GM04504 (cell line): ENCODE measurements at places on chromosomes 2 and 18.

DNA sequence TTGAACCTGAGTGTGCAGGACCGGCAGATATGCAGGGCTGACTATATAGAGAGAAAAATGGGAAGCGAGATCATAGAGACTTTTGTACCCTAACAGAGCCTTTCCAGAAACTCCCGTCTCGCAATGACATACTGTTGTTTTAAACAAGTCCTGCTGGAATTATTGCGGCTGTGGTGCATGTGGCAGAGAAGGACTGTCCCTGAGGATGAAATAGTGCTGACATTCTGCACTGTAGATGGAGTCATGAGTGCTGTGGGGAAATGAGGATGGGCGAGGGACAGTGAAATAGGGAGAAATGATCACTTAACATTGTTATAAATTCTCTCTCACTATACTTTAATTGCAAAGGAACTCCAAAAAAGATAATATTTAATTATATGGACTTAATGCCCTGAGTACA lies 50.4 kb upstream of the KLHL14 start:
- DNase-seq, result no peak

- DNase-seq, result no peak
Observed at GRCh38 chr18:12531749-12532148, 124.0 kb downstream of the PRELID3A start.

DNA sequence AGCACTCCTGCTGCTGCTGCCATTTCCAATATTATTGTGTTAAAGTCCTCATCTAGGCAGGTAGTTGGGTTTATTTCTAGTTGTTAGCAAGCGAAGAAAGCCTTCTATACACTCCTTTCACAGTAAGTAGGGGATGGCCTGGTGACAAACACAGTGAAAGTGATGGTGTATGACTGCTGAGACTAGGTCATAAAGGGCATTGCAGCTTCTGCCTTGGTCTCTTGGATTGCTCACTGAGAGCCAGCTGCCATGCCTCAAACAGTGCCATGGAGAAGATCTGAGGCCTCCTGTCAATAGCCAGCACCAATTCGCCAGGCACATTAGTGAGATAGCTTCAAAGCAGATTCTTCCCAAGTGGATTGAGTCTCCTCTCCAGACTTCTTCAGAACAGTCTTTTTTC lies 27.6 kb upstream of the MSTN start:
- no peak for DNase-seq

DNA sequence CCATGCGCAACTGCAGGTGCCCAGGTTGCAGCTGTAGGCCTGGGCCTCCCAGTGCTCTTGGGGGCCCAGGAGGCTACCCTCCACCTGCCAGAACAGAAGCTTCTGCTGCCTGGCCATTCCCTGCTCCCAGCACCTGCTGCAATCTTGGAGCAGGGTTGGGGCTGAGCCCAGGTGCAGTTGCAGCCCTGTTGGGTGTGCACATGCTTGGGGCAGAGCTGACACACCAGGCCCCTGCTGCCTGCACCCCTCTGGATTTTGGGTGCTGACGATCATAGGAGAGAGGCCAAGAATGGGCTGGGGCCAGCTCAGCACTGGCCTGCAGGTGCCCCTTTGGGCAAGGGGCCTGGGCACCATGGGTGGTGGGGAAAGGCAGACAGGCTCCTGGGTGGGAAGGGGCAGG lies 20.5 kb upstream of the SP140L start:
- DNase-seq, result no peak

- peak; percentile 13 for DNase-seq
Observed at GRCh38 chr2:53987336-53987921, 16.6 kb upstream of the PSME4 start.

DNA sequence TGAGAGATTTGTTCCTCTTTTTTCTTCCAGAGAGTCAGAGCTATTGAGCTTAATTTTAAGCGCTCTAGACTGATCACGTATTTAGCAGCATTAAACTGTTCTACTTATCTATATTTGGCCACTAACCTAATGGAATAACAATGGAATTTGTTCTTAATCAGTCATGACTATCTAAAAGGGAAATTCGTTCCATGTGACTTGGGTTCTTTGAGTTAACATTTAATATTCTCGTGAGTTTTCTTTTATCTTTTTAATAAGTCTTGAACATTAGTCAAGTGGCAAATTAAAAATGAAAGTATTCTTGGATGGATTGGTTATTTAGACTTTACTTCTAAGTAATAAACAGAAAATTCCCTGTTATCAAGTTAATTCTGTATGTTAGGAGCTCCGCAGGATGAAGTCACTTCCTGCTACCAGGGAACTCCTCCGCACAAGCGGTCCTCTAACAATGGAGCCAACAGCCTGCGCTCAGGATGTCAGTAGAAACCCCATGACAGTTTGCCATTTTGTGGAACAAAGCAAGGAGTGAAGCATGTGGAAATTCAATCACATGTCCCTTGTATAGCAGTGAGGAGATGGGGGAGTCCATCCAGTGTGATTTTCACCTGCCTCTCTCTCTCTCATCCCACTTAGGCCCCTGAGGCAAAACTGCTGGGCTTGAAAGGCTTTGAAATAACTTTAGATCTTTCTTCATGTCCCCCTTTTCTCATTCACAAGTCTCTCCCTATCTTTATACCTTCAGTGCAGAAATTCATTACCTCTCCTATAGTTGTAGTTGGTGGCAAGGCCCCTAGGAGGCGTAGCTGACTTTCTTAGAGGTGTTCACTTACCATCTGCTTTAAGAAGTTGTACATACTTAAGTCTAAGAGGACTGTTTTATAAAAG lies 138.1 kb downstream of the WDR7 start:
- DNase-seq, result no peak

- DNase-seq, result no peak
Observed at GRCh38 chr2:159114835-159115234, 146.4 kb downstream of the TANC1 start.

GRCh38 chr18:58682429-58683069 lies 11.3 kb downstream of the MALT1 start:
- peak; percentile 51 for DNase-seq

- no peak for DNase-seq
Observed at GRCh38 chr2:23523373-23524260, 138.6 kb downstream of the KLHL29 start.

DNA sequence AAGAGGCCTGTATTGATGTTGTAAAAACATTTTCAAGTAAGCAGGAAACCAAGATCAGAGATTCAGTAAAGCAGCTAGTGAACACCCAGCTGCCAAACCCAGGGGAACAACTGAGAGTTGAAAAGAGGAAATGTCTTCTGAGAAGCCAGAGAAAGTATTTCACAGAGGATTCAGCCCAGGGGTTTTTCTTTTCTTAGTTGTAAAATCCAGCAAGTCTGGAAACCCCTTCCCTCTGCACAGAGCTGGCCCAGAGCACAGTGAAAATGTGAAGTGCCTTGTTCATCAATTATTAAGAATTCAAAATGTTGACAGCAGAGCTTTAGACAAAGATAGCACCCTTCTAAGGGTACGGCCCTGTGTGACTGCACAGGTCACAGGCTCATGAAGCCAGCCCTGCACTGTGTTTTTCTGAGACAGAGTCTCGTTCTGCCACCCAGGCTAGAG lies 28.4 kb downstream of the AFF3 start:
- DNase-seq, result no peak

DNA sequence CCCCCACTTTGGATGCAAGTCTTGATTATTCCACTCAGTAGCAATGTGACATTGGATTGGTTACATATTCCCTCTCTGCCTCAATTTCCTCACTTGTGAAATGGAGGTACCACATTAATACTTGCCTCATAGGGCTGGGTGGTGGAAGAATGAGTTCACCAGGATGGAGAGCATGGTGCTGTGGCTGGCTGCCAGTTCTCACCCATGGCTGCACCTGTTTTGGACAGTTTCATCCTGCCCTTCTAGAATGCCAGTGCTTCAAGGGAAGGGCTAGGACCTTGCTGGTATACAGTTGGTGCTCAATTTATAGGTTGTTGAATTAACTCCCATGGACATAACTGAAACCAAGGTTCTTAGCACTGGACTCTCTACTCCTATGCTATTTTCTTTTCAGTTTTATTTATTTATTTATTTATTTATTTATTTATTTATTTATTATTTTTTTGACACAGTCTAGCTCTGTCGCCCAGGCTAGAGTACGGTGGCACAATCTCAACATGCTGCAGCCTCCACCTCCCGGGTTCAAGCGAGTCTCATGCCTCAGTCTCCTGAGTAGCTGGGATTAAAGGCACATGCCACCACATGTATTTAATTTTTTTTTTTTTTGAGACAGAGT lies 5.3 kb upstream of the SH3RF3 start:
- no peak for DNase-seq

DNA sequence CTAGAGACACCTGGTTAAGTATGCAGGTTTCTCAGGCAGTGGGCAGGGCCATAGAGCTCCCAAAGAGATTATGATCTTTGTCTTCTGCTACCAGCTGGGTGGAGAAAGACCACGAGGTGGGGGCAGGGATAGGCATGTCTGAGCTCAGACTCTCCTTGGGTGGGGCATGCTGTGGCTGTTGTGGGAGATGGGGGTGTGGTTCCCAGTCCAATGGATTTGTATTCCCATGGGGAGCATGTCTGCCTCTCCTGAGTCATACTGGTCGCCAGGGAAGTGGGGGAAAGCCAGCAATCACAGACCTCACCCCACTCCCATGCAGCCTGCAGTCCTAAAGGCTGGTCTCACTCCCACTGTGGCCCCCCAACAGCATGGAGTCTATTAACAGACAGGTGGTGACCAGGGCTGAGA lies 31.4 kb upstream of the RHOB start:
- DNase-seq, result no peak

DNA sequence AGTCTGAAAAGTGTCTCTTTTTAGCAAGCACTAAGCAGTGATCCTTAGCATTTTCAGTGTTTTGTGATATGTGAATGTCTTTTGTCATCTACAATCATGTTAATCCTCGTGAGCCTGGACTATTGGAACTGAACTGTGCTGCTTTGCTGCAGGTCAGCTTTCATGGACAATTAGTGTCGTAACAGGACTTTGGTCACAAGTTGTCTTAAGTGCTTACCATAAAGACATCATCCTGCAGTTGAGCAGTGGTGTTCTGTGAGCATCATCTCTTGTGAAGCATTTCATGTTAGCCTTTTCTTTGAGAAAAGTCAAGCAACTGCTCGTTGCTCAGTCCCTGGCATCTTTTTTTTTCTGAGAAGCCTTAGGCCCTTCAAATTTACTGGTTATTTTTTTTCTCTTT lies 135.9 kb downstream of the ZNF407 start:
- DNase-seq, result no peak

DNA sequence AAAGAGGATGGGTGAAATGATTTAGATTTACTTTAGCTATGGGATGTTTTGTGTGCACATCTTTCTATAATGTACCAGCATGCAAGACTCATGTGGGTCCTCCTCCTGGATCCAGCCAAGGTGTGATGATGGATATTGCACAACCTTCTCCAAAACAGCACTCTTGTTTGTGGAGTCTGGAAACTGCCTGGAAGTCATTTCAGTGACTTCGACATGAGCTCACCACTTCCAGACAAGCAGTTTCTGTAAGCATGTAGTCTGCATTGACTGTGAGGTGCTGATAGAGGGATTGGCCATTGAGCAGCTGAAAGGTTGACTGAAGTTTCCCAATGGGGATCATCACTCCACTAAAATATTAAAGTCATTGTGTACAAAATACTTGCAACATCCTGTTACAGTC lies 154.0 kb downstream of the TRIB2 start:
- DNase-seq, result no peak

DNA sequence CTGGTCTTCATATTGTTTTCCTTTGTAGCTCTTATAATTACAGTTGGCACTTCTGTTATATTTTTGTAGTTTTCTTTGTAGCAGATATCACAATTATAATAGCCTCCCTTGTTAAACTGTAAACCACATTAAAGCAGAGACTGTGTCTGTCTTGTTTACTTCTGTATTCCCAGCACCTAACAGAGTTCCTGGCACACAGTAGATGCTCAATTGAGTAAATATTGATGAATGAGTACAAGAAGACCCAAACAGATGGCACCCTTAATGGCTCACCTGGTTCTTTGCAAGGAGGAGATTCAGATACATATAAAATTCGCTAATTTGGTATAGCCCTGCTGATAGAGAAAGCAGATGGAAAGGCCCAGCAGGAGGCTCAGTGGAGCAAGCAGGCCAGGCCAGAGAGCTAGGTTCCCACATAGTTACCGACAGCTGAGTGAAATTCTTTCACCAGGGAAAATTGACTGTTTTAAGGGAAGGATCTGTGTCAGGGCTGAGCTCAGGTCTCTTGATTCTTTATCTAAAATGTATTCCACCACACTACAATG lies 120.1 kb downstream of the NUP35 start:
- DNase-seq, result no peak

DNA sequence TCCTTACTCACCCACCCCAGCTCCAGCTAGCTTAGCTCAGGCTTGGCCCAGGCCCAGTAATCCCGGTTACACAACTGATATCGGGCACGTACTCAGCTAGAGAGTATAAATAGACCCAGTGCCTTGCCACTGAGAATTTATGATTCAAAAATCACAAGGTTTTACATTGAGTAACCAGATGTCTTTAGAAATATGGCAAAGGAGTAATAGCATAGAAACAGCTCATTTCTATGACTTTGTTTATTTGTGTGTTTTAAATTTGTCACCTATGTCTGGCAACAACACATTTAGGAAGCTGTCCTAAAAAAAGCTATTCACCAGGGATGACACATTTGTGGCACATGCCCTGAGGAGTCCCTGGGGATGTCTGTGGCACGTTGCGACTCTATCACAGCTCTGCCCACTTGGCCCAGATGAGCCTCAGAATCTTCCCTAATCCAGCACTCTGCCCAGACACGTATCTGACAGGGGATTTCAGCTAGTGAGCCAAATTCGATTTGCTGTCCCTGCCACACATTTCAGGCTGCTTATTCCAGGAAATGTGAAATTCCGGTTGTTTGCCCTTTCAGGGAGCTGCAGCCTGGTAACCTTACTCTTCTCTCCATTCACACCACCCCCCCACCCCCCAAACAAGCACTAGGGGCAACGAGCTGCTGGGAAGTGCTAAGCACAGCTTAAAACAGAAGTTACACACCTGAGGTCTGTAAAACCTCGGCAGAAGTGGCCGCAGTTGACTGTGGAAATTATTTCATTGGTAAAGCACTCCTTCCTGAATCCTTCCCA lies 85.4 kb upstream of the ZCCHC2 start:
- peak; percentile 59 for DNase-seq
